ENCODE measurements at places on chromosomes 6 and 20.

DNA sequence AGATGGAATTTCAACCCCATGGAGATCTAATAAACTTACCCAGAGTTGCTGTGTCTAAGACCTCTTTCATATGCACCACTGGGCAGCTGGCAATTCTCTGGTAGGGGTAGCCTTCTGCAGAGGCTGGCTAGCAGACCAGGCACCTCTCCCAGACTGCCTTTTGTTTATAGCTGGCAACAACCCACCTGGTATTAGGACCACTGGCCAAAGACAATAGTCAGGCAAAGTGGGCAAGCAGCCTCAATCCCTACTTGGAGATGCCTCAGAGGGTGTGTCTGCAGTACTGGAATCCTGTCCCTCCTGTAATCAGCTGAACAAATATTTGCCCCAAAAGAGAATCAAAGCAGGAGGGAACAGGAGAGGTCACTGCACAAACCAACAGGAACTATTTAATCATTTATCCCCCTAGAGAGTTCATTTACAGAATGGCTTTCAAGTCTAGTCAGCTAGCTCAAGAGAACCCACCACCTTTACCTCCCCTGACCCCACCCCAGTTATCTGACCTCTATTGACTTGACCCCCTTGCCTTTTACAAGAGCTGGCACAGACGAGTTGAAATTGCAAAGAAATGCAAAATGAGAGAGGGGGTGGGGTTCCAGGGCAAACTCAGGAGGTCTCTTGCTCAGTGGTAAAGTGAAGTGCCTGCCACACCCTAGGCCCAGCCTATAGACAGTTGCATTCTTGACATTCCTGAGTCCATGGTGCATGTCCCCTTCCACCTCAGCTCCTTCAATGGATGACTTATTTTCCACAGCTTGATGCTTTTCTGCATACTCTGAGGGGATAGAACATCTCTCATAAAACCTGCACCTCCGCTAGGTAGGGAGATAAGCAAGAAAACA lies 2.8 kb downstream of the BCL2L1 start:
- no peak for DNase-seq

- no peak for DNase-seq
Observed at GRCh38 chr6:81894788-81895271, 142.3 kb upstream of the TENT5A start.

GRCh38 chr20:24762791-24763350 lies 186.2 kb upstream of the CST7 start:
- DNase-seq = no peak

DNA sequence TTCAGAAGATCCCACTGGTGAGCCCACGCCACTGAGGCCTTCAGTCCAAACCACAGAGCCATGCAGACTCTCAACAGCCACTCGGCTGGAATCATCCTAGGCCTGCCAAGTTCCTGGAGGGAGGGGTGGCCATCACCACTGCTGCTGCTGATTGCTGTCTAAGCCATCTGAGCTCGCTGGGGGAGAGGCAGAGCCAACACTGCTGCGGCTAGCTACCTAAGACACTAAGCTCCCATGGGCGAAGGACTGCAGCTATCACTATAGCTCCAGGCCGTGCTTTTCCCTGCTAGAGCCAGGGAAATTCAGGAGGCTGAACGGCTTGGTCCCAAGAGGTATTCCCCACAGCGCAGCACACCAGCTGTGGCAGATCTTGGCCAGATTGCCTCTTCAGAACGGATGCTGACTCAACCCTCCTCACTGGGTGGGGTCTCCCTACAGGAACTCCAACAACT lies 73.6 kb downstream of the TBC1D32 start:
- no peak for DNase-seq

- DNase-seq = no peak
Observed at GRCh38 chr6:96582436-96582835, 19.5 kb downstream of the FHL5 start.

- no peak for DNase-seq
Observed at GRCh38 chr6:163630572-163630971, 216.1 kb downstream of the QKI start.

DNA sequence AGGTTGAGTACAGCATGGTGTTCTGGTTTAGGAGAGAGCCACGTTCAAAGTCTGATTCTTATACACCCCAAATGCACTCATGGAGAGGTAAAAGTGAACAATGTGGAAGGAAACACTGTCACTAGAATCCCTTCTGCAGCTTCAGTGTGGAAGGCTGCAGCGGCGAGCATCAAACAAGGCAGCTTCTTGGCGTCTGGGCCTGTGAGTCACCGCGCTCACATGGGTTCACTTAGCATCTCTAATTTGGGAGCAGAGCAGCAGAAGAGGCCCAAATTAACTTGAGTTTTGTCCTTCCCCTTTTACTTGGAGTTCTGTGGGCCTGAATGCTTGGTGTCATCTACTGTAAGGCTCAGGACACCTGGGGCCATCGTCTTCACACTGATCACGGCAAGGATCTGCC lies 10.9 kb upstream of the E2F1 start:
- DNase-seq = no peak

- DNase-seq = no peak
Observed at GRCh38 chr20:40902661-40903060, 126.0 kb upstream of the TOP1 start.

DNA sequence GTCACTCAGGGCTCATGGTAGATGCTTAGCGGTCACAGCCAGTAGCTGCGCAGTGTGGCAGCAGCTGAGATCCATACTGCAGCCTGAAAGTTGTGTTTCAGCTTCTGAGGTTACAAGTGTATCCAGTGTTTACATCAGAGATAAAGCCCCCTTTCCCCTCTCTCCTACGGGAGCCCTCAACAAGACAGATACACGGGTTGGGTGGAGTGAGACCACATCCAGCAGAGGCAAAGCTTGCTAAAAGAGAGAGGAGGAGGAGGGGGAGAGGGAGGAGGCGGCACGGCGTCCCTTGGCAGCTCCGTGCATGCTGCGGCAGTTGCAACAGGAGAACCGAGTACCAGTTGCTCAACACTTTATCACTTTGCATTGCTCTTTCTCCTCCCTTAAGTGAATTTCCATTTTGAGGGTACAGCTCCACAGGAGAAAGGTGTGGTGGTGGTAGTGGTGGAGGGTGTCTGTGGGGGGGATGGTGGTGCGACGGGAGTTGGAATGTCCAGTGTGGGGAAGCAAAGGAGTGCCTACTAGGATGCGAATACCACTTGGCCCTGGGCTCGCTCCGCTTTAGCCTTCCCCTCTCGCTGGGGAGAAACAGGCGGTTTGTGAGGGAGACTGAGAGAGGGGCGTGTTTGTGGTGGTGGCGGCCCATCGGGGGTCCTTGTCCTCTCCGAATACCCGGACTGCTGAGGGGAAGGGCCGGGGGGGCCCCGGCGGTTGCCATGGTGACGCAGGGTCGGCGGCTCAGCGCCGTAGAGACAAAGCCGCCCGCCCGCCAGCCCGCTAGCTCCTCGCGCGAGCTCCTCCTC lies 405 bp upstream of the RNF182 start:
- DNase-seq = peak; percentile 64

GRCh38 chr20:36605399-36606157 lies at the start of gene RAB5IF:
Gene RAB5IF (plus strand): TSS chr20:36605779. CDS start chr20:36605952, 173 bp downstream.
- DNase-seq = peak; percentile 100

DNA sequence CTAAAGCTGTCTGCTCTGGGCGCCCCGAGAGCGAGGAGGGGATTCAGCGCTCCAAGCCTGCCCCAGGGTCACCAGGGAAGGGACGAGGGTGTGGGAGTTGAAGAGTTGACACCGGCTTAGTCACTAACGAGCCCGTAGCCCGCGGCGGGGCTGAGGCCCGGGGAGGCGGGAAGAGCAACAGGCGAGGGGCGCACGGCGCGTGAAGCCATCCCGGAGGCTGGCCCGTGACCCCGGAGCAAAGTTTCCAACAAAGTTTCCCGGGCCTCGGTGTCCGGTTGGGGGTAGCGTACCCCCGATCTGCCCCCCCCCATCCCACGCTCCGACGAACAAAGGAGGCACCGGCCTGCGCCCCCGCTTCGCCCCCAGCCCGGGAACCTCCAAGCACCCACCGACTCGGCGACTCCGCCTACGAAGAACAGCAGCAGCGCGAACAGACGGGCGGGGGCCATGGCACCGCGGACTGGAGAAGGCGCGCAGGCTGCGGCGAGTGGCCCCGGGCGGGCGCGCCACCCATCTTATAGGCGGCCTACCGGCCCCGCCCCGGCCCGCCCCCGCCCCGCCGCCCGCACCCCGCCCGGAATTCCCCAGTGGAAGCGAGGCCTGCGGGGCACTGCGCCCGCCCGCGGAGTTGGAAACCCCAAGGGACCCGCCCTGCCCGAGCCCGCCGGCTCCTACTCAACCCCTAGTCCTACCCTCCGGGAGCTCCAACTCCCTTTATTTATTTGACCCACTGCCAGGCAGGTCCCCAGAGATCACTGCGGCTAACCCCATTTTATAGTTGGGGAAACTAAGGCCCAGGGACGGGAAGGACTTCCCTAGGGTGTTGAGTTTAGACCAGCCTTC lies at the start of gene SDC4:
SDC4 (minus strand) TSS at position 489 of the 843 bp plus-strand sequence; CDS start at position 449, 40 bp downstream.
- no peak for DNase-seq

GRCh38 chr6:168299541-168300511 lies 19.8 kb downstream of the DACT2 start:
- DNase-seq = no peak

DNA sequence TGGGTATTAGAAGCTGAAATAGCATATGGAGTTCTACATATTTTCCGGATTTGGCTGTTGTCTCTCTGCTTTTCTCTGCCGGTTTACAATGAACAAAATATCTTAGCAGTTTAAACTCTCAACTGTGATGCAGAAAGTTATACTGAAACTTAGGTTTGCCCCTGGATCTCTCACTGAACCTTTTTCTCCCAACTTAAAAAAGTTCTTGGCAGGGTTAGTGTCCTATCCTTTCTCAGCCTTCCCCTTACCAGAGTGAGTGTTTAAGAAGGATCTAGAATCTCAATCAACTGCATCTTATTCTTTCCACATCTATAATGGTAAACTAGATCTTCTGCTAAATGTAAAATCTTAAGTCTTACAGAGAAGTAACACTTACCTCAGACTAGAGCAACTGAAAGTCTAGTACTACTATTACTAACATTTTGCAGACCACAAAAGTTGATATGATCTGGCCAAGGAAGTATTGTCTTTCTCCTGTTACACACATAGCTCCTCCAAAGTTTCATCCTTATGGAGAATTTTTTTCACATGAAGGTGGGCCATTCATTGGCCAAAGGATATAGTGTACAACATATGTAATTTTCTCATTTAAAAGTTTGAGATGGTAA lies 392.3 kb upstream of the RUNX2 start:
- no peak for DNase-seq

DNA sequence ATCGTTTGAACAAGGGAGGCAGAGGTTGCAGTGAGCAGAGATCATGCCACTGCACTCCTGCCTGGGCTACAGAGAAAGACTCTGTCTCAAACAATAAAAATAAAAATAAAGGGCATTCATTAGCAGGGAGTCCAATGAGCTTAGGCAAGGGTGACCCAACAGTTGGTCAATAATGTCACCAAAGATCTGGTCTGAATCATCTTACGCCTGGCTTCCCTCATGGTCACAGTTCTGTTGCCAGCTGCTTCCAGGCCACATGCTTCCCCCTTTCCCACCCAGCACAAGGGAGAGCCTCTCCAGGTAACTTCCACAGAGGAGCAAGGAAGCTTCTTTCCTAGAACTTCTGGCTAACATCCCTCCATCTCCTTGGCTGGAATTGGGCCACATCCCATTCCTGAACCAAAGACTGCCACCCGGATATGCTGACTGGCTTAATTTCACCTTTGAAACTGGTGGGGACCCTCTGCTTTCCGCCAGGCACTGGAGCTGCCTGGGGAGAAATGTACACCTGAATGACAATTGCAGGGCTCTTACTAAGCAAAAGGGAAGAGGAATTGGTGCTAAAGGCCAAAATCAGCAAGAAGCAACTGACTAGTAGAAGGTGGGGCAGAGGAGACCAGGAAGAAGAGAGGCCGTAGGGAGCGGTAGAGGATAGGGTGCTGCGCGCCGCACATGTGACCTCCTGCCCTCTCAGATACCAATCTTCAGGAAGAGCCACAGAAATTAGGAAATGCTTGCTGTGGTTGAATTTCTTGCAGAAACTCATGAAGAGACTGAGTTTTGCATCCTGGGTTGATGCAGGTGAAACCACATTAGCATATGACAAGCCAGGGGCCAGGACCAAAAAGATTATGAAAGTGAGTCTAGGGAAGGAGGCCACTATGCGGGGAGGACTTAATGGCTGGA lies 8.3 kb upstream of the SCML4 start:
- no peak for DNase-seq

GRCh38 chr6:127420556-127420955 lies 38.6 kb downstream of the KIAA0408 start:
- DNase-seq = peak; percentile 47

- no peak for DNase-seq
Observed at GRCh38 chr6:45411959-45412358, 34.2 kb upstream of the SUPT3H start.

- DNase-seq = no peak
Observed at GRCh38 chr20:40524071-40524470, 165.0 kb downstream of the MAFB start.

- DNase-seq = no peak
Observed at GRCh38 chr6:10413262-10413849, 1.5 kb downstream of the TFAP2A start.

- DNase-seq = no peak
Observed at GRCh38 chr6:157527471-157527907, 146.5 kb downstream of the ZDHHC14 start.

GRCh38 chr20:48926267-48926666 lies 4.8 kb downstream of the ARFGEF2 start:
- DNase-seq = no peak

- DNase-seq = no peak
Observed at GRCh38 chr6:83192456-83192855, 609 bp downstream of the PGM3 start.

- DNase-seq = no peak
Observed at GRCh38 chr6:79605968-79606764, 25.0 kb upstream of the SH3BGRL2 start.

- no peak for DNase-seq
Observed at GRCh38 chr20:23203951-23204730, 118.0 kb upstream of the CD93 start.

GRCh38 chr20:3730803-3731672 lies 1.4 kb upstream of the HSPA12B start:
- no peak for DNase-seq

GRCh38 chr6:10794239-10794638 lies 44.1 kb downstream of the MAK start:
- no peak for DNase-seq

DNA sequence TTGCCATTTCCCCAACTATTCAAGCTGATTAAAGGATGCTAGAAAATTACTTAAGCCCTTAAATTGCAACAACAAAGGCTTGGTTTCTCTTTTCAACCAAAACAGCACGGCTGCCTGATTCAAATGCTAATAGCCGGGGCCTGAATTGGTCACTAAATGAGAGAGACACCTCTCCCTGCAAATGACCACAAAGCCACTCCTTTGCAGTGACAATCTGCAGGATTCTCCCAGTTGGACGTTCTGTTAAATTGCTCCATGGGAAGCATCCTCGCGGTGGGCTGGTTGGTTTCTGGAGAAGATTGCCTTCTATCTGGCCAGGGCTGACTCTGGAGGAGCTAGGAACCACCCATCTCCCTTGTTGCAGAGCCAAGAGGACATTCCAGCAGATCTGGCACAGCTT lies 29.7 kb upstream of the TBXT start:
- DNase-seq = no peak

All from endothelial cell (in vitro differentiated cells).